Activated CD4-positive, alpha-beta T cell treated with anti-CD3 and anti-CD28 coated beads, Interleukin-2, amount 50 U/mL, for 1 hour (primary cell): ENCODE measurements at places on chromosomes 16 and 17.
A peak's percentile ranks its signal among the peaks of the same experiment; 100 is the strongest.

- DNase-seq = no peak
Measured at GRCh38 chr17:2237950-2238349, 65.6 kb downstream of the SMG6 start.

- DNase-seq = peak; percentile 33
Measured at GRCh38 chr17:7997186-7997585, 5.2 kb upstream of the GUCY2D start.

- DNase-seq = no peak
Measured at GRCh38 chr17:30557916-30558685, 80.9 kb downstream of the GOSR1 start.

DNA sequence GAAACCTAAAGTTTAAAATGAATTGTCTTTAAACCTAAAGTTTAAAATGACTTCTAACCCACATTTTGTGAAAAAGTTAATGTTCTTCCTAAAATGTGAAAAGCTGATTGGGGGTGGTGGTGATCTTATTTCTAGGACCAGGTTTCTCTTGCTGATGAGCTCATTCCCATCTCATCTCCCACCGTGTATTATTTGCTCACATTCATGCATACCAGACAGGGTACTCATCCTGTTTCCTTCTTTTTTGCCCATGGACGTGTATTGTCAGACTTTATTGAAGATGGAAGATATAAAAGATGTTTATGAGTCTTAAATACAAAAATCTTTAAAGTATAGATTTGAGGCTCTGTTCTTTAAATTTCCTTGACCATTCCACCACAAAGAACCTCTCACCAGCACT is 70.1 kb upstream of the MPHOSPH6 start:
- DNase-seq = no peak

DNA sequence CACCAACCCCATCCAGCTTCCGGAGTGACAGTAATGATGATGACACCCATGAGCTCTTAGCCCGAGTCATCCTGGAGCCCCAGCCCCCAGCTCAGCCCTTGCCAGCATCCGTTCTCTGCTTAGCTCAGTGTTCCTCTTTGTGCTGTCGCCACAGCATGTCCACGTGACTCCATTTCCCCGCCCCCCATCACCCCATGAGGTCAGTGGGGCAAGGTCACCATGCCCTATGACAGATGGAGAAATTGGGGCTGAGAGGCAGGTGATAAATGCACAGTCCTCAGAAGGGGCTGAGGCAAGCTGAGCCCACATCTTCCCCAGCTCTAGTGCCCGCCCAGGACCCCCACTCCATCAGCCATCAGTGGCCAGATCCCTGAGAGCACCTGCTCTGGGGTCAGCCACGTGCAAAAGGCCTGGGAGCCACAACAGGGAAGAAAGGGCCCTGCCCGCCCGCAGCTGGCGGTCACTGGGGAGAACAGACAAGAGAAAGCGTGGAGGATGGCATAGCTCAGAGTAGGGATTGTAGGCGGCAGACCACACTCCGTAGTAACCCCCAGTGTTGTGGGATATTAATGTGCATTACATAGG is 17.1 kb downstream of the ITGB4 start:
- DNase-seq = no peak

- no peak for DNase-seq
Measured at GRCh38 chr17:68711858-68712257, 110.7 kb upstream of the FAM20A start.

- DNase-seq = no peak
Measured at GRCh38 chr17:74454197-74455024, 12.0 kb upstream of the CD300A start.

- no peak for DNase-seq
Measured at GRCh38 chr16:75333721-75334163, 82.3 kb upstream of the BCAR1 start.

- peak; percentile 16 for DNase-seq
Measured at GRCh38 chr17:42403150-42403549, 14.9 kb upstream of the STAT3 start.

DNA sequence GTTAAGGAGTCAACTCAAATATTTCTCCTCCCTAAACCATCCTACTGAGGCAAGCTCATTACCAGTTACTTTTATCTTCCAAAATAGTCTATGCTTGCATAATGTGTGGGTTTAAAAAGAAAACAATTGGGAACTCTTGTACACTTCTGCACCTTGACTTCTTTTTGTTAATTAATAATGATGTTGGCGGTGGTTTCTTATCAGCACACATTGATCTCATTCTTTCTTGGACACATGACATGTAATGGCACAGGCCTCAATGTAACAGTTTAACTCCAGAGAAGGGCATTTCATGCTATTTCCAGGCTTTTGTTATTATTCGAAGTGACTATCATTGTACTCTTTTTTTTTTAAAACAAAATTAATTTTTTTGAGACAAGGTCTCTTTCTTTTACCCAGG is 7.8 kb downstream of the PLCG2 start:
- DNase-seq = no peak

DNA sequence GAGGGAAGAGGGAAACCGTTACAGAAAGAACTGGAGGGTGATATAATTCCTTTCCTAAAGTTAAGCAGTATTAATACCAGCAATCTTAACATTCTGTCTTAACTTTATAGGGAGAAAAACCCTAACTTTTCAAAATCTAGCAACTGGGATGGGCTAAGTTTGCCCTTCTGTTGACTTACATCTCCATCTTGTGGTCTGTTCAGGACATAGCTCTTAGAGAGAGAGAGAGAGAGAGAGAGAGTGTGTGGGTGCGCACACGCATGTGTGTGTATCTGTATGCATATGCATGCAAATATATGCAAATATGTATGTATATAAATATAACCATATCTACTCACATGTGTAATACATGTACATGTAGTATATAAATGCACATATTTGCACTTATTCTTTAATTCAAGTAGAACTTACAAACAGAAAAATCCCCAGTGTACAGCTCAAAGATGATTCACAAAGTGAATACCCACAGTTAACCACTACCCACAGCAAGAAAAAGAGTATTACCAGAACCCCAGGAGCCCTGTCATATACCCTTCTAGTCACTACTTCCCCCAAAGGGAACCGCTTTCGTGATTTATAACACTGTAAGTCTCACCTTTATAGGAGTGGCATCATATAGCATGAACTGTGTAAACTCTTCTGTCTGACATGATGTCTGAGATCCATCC is 46.5 kb downstream of the STX8 start:
- DNase-seq = no peak

DNA sequence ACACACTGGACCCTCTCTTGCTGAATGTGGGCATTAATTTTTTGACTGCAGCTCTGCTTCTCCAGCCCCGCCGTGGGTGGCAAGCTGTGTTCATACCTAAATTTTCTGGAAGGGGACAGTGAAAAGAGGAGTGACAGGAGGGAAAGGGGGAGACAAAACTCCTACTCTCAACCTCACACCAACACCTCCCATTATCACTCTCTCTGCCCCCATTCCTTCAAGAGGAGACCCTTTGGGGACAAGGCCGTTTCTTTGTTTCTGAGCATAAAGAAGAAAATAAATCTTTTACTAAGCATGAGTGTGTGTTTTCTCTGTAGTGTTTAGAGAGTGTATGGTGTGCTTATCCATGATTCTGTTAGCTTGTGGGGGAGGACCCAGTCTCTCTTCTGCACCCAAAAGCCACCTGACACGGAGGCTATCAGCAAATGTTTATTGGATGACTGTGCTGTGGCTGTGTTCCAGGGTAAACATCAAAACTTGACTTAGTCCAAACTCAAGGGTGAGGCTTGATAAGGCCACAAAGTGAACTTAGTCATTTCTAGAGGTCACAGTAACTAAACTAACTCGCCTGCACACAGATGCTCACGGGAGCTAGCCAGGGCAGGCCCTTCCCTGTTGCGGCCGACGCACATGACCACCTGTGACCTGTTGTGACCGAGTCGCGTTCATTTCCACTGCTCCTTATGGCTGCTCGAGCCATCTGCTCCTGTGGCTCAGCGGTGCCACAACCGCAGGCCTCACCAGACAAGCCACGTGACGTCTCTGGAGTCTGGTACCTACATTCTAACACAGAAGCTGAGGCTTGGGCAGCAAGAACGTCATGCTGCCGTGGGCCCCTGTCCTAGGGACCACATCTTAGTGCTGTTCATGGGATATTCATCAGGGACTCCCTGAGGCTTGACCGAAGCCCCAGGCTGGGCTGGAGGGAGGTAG is 9.8 kb upstream of the MED11 start:
- DNase-seq = no peak

GRCh38 chr16:82044585-82044911 is 9.5 kb downstream of the HSD17B2 start:
- no peak for DNase-seq

GRCh38 chr16:5034167-5034523 is 410 bp upstream of the NAGPA start:
- DNase-seq = no peak
